ENCODE measurements at places on chromosomes 4 and X.

GRCh38 chr4:5361968-5362367, 310.7 kb downstream of the STK32B start:
- no peak for DNase-seq

GRCh38 chr4:110869862-110870572, 247.1 kb upstream of the PITX2 start:
- no peak for DNase-seq

DNA sequence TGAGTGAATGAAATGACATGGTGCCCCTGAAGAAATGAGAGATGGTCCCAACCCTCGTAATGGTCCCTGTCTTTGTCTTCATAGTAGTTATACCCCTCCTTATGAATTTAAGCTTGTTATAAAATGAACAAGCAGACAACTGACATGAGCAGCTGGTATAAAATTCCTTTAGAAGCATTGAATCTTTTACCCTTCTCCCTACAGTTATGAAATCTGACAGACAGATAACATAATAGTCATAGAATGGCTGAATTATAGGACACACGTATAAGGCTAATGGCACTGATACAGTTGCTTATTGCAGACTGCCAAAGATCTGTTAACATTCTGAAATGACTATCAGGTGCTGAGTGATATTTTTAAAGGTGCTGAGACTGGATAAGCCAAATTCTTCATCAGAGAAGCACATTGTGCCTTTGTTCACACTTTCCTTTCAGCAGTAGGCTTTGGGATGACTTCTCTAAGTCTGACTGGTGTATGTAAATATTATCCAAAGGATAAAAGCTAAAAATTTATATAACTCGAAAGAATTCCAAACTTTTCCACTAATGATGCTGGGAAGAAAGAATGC, 47.4 kb upstream of the PDGFC start:
- DNase-seq = no peak

GRCh38 chr4:181671672-181672071, 571.5 kb upstream of the TENM3 start:
- DNase-seq = no peak

- DNase-seq = no peak
These were observed 426.8 kb downstream of the HNRNPD start for GRCh38 chr4:81946996-81947395.

DNA sequence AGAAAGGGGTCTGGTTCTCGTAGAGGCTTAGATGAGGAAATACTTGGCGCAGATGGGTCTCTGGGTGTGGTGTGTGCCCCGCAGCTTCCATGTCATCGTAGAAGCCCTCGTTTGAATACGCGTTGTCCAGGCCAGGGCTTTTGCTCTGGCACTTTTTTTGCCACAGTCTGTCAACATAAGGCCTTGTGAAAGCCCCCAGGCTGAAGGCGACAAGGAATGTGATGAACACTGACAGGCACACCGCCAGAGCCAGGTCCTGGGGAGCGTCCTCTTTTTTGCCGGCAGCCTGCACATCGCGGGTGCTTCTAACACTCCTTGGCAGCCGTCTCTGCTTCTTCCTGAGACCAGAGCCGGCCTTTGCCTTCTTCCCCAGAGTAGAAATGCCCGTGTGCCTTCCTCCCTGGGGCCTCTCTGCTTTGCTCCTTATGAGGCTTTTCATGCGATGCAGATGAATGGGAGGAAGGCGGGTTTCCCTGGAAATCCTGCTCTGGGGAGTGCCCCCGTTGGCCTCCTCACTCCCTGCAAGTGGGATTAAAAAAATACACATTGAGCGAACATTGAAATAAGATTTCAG, 24.4 kb downstream of the LRRC66 start:
- no peak for DNase-seq

DNA sequence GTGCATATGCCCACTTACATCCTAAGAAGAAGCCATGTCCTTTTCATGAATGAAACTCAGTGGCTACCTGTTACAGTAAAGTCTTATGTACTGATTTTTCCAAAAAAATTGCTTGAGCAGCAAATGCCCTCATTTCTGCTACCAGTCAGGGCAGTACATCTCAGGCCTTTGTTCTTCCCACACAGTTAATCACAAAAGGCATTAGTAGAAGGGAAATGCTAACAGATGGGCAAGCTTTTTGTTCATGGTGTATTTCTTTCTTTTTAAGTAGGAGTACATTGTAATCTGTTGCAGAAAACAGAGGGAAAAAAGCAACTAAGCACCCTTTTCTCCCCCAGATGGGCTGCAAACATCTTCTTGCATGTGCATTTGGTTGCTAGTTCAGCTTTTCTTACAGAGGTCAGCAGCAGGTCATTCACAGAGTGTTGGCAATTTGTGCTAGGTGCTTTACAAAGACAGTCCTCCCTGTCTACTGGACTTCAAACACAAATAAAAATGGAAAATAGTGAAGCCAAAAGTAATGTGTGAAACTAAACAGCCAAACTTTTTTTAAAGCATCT, 373.4 kb downstream of the PRDM5 start:
- DNase-seq = no peak

DNA sequence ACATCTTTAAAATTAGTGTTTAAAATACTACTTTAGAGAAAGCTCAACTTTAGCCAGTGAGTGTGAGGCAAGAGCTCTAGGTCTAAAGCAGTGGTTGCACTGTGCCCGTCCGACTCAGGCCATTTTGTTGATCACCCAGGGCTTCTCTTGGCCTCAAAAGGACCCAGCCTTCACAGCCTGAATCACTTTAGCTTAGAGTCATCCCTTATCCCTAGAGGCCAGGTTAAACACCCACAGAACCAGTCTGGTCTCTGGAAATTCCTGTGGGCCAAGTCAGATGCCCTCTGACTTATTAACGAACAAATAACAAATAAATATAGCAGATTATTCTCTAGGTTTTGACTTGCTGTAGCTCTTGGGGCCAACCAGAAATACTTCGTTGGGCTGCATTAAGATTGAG, 102.3 kb downstream of the WWC2 start:
- DNase-seq = no peak

DNA sequence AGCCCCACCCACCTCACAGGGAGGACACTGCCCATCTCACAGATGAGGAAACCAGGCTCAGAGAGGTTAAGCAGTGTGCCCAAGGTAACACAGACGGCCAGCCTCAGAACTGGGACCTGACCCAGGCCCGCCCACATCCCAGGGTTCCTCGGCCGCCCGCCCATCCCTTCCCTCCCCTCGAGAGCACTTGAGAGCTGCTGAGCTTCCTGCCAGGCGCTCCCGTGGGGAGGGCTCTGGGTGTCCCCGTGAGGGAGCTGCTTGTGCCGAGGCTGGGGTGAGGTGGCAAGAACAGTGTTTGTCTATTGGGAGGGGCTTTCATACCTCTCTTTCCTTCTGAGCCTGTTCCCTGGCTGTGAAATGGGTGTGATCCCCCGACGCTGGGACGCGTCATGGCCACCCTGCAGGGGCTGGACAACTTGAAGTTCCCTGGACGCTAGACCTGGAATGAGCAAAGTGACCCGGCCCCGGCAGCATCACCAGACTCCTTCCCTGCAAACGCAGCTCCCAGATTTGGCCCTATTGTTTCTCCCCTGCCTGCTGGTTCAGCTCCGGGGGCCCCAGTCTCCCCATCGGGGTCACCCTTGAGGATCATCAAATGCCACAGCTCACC, 204.9 kb downstream of the AFAP1 start:
- no peak for DNase-seq

DNA sequence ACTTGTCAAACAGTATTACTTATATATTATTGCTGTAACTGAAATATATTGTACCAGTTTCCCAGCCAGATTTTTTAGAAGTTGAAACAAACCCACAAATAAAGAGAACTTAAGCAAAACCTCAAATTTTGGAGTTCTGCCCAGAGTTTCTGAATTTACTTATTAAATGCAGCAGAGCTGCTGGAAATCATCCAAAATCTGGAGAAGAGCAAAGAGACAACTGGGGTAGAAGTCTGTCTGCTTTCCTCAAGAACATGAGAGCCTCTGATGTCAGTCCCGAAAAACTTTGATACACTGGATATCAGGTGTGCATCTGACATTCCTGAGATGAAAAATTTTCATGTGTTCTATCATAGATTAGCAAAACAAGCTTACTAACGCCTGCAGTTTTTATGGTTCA, 325.9 kb downstream of the NR3C2 start:
- DNase-seq = no peak

DNA sequence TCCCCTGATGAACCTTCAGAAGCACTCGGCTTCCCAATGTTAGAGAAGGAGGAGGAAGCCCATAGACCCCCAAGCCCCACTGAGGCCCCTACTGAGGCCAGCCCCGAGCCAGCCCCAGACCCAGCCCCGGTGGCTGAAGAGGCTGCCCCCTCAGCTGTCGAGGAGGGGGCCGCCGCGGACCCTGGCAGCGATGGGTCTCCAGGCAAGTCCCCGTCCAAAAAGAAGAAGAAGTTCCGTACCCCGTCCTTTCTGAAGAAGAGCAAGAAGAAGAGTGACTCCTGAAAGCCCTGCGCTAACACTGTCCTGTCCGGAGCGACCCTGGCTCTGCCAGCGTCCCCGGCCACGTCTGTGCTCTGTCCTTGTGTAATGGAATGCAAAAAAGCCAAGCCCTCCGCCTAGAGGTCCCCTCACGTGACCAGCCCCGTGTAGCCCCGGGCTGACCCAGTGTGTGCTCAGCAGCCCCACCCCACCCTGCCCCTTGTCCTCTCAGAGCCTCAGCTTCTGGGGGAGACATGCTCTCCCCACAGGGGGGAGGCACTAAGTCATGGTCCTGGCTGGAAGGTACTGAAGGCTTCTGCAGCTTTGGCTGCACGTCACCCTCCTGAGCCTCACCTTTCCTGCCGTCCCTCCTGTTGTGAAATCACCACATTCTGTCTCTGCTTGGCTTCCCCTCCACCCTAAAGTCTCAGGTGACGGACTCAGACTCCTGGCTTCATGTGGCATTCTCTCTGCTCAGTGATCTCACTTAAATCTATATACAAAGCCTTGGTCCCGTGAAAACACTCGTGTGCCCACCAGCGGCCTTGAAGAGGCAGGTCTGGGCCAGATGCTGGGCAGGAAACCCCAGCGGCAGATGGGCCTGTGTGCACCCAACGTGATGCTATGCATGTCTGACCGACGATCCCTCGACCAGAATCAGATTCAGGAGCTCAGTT, 34.7 kb downstream of the NOP14 start:
- DNase-seq = no peak

DNA sequence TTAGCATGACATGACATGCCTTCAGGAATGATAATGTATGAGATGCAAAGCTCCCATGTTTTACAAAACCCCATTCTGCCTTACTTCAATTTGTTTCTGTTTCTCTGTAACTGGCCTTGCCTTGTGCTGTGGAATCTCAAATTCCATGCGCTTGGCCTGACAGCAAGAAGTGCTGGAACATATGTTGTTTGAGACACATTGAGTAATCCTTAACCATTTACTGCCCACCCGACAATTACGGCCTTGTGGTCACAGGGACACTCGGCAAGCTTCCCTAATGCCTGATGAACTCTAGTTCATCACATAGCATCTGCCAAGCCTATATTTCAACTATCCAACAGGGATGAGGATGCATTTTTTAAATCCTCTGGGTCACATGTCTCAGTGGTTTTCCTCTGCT, 226.4 kb upstream of the CASK start:
- DNase-seq = no peak

DNA sequence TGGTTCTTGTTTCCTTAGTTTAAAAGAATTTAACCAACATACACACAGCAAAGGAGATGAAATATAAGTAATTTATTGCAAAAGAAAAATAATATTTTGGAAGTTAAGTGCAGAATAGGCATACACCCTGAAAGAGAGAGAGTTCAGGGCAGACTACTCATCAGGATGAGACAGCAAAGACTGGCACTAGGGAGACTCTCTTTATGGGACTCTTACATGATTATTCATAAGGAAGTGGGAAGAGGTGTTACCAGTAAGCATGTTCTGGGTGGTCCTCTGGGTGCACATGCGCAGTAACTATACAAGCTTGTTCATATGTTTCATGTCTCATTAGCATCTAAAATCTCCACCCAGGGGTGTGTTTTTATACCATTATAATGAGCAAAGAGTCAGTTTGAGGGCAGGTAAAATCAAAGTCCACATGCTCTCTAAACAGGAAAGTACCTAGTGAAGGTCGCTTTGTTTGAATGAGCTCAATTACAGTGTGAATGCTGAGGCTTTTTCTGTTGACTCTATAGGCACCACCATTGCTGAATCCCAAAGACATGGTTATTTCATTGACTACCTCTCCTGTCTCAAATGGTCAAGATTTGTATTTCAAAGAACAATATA, 38.2 kb upstream of the PRDM5 start:
- DNase-seq = no peak

DNA sequence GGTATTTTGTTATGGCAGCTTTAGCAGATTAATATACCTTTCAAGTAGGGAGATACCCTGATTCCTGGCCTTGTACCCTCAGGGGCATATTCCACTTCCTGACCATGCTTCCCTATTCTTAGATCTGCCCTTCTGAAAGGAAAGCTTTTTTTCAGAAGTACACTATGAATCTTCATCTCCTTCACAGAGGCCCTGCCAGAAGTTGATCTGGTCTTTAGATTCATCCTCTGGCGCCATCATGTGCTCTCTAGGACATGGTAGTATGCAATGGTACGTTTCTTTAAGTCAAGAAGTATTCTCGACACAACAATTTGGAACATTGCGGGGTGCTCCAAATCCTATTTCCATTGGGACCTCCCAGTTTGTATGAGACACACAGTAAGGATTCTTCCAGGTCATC, 39.6 kb upstream of the DIPK2B start:
- DNase-seq = no peak

- no peak for DNase-seq
These were observed 31.3 kb downstream of the IGFBP7 start for GRCh38 chr4:57078685-57079521.

GRCh38 chr4:120144634-120145033, 78.0 kb upstream of the MAD2L1 start:
- no peak for DNase-seq

DNA sequence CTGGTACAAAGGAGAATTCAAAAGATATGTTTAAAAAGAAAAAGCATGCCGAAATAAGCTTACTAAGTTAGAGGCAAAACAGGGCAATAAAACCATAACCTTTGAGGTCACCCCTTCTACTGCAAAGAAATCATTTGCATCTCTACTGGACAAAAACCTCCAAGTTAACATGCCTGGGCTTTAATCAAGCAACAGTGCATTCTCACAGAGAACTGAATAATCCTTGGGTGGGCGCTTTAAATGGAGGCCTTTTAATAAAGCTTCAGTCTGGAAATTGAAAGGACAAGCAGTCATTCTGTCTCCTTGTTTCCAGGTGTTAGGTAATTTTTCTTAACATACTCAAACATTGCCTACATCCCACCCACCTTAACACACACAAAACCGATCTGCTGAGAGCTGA, 34.6 kb upstream of the SMS start:
- DNase-seq = no peak

GRCh38 chr4:158835226-158836001, 66.6 kb downstream of the FNIP2 start:
- no peak for DNase-seq

GRCh38 chr4:36183665-36184393, 60.5 kb downstream of the ARAP2 start:
- DNase-seq = no peak
